ENCODE measurements at places on chromosomes 2 and 18.

- DNase-seq = no peak
These were observed 1.1 kb downstream of the ITGAV start for GRCh38 chr2:186590759-186591505.

GRCh38 chr2:98849113-98849512 lies 86.9 kb downstream of the CRACDL start:
- DNase-seq = no peak

GRCh38 chr2:127469051-127469450 lies 50.8 kb downstream of the PROC start:
- no peak for DNase-seq

- no peak for DNase-seq
These were observed 838.8 kb downstream of the SLC4A3 start for GRCh38 chr2:220466251-220466691.

DNA sequence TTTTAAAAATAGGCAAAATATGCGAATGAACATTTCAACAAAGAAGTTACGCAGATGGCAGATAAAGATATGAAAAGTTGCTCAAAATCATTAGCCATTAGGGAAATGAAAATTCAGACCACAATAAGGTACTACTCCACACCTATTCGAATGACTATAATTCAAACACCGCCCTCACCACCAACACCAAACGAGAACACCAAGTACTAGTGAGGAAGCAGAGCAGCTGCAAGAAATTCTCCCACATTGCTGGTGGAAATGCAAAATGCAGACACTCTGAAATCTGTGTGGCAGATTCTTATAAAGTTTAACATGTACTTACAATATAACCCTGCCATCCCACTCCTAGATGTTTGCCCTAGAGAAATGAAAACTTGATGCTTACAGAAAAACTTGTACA lies 17.3 kb upstream of the PRKCE start:
- DNase-seq = no peak

- DNase-seq = no peak
These were observed 2.4 kb downstream of the ITGA4 start for GRCh38 chr2:181459621-181460021.

DNA sequence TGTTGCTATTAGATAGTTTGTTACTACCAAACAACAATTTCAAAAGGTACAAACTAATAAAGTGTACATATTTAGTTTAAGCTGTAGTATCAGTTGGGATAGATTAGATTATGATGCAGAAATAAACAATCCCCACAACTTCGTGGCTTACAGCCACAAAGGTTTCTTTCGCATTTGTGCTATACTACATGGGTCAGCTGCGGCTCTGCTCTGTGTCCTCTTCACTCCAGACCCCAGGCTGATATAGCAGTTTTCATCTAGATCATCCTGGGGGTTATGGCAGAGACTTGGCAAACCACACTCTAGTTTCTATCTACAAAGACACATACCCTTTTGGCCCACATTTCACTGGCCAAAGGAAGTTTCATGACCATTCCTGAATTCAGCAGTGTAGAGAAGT lies 108.0 kb upstream of the SP5 start:
- DNase-seq = no peak

DNA sequence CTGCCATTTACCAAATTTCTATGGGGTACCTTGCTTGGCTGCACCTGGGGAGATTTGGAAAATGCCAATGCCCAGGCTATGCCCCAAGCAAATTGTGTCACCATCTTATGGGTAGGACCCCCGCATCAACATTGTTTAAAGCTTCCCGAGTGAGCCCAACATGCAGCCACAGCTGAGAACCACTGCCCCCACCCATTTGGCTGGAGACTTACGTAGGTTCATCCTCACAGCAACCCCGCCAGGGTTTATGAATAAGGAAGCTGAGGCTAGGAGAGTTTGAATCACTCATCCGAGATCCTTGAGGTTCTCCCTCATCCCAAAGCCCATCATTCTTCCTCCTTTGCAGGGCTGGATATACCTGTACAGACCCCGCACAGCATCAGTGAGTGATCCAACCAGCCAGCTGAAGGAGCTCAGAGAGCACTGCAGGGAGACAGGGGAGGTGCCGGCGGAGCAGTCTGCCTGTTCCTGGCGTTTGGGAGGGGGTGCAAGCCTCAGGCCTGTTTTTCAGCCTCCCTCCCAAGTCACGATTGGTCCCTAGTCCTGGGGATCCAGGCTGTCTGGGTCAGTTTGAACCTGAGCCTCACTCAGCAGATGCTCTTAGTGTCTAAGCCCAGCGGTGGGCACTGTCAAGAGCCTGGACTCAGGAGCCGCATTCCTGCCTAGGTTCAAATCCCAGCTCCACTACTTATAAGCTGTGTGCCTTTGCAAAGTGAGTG lies 164.9 kb downstream of the SMAD7 start:
- no peak for DNase-seq

GRCh38 chr2:219627103-219628100 lies at the start of gene SLC4A3:
Gene SLC4A3, plus strand, starts transcription at chr2:219627630. Its CDS starts 363 bp downstream, at chr2:219627993.
- no peak for DNase-seq

DNA sequence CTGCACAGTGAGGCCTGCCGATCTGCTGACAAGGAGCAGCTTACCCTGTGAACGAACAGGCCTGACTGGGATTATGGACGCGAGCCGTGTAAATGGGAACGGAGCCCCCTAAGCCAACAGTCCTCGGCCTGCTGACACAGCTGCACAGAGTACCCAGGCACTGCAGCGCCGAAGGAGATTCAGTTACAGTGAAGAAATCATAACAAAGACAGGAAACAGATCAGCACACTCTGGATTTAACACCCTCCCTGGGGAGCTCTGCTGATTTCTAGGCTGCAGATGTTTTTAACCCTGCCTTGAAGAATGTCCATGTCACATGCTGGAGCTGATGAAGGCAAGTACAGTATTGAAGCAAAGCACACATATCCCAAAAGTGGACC lies 43.4 kb downstream of the COLEC12 start:
- no peak for DNase-seq

DNA sequence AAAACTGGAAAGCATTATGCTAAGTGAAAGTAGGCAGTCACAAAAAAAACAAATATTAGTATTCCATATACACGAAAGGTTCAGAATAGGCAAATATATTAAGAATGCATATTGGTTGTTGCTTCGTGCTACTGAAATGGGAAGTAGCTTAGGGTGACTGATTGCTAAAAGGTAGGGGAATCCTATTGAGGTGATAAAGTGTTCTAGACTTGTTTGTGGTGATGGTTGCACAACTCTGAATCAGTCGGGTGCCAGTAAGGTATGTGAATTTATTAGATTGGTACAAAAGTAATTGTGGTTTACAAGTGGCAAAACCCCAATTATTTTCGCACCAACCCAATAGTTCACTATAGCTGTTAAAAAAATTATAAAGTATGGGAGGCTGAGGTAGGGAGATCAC lies 20.7 kb downstream of the USP34 start:
- no peak for DNase-seq

- DNase-seq = peak; percentile 81
These were observed 12.4 kb downstream of the IL1F10 start for GRCh38 chr2:113080134-113080533.

DNA sequence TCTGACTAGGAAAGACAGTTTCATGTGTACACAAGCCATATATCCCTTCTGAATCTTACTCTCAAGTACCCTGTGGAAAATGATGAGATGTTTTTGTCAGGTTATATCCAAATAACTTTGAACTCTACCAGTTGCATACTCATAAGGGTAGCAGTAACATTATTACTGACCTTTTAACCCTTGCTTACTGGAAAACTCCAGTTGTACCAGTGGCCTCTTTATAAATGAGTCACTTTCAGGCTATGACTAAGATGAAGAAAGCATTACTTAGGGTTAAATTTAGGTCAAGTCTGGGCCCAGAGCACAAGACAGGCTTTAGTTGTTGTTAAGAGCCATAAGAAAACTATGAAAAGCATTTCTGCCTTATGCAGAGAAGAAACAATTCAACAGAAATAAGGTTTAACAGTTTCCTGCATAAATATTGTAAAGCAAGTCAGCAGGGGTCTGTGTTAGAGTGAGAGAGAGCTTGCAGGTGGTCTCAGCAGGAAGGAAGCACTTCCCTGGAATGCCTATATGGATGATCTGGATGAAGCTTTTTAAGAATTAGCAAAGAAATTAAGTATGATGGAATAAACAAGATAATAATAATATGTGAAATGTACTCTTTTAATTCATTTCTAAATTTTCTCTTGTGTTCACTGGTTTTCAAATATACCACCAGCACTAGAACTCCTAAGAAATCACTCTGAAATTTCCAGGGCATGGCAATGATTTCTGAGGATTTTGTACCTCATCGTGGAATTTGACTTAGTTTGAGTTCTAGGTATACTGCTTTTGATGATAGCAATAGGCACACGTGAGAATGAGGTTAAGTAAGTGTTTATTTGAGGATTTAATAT lies 126.6 kb downstream of the UBE2E3 start:
- no peak for DNase-seq

GRCh38 chr2:381941-382727 lies 94.2 kb upstream of the ALKAL2 start:
- no peak for DNase-seq

DNA sequence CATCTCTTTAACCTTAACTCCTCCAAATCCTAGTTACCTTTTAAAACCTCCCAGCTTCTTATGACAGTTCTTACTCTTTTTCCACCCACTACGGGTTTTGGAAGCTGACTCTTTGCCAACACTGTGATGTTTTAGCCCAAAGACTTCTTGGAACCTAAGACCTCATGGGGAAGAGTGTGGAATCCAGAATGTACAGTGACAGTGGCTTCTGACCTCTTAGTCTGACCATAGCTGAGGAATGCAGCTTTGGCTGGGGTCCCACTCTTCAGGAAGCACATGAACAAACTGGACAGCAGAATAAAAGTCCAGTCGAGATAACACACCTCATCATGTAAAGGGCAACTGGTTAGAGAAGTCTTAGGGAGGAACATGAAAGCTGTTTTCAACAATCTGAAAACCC lies 161.1 kb upstream of the PKDCC start:
- DNase-seq = no peak

DNA sequence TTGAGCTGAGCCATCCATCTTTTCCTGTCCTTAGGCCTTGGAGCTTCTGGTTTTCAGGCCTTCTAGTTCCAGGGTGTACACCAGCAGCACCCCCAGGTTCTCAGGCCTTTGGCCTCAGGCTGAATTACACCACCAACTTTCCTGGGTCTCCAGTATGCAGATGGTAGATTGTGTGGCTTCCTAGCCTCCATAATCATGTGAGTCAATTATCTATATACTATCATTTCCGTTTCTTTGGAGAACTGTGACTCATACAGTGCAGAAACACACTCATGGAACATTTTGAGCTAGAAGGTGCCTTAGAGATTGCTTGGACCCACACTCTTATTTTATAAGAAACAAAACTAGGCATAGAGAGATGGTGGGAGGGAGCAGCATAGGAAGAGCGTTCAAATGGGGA lies 167.4 kb downstream of the NCK2 start:
- peak; percentile 29 for DNase-seq

GRCh38 chr2:191942090-191942738 lies 95.3 kb upstream of the CAVIN2 start:
- DNase-seq = no peak

- peak; percentile 32 for DNase-seq
These were observed 182.9 kb downstream of the RTP5 start for GRCh38 chr2:242052421-242052820.

DNA sequence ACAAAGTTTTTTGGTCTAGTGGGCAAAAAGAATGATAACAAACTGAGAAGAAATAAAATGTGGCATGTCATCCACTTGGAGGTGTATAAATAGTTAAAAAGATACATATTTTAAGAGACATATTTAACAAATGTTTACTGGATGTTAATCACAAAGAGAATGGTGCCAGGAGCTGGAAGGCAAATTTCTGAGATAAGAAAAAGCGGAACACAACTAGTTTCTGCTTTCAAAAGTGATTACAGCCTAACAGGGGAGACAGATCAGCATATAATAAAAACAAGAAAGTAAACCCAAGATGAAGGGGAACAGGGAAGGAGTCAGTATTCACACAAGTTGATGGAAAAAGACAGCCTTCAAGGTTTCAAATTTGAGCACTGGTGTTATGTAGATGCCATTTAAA lies 91.3 kb downstream of the OLA1 start:
- no peak for DNase-seq

- DNase-seq = no peak
These were observed 142.6 kb downstream of the RIF1 start for GRCh38 chr2:151552287-151552686.

GRCh38 chr2:64101141-64101591 lies 43.1 kb downstream of the PELI1 start:
- DNase-seq = no peak

- no peak for DNase-seq
These were observed 423.7 kb downstream of the METTL4 start for GRCh38 chr18:2147476-2148230.

DNA sequence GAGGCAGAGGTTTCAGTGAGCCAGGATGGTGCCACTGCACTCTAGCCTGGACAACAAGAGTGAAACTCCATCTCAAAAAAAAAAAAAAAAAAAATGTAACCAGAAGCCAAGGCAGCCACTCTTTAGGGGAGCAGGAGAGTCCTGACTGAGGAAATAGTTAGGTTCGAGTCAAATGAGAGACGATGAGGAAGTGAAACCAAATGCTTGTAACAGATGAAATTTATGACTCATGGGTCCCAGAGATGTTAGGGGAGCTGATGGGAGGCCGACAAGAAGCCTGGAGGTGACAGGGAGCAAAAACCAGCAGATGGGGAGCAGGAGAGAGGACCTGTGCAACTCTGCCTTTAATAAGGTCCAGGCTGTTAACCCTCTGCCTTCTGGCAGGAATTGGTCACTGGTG lies 756.1 kb upstream of the DDX18 start:
- no peak for DNase-seq

- no peak for DNase-seq
These were observed 263.7 kb upstream of the SPOPL start for GRCh38 chr2:138237667-138238384.

- DNase-seq = no peak
These were observed 48.3 kb upstream of the ACAA2 start for GRCh38 chr18:49861659-49862058.

DNA sequence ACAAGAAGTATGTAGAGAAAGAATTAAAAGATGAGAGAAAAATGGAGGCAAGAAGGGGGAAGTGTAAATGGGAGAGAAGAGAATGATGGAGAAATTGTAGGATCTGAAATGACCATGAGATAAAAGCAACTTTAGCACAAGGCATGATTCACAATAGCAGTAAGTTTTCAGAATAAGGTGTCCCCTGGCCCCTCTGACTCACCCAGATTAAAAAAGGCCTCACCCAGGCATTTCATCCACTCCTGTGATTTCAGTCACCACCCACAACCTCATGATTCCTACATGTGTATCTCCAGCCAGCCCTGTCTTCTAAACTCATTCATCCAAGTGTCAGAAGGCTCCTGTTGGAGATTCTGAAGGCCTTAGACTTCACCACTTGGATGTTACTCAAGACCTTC lies 56.6 kb downstream of the SP100 start:
- DNase-seq = peak; percentile 60
